Muscle of leg (tissue), 16 donors: ENCODE measurements at places on chromosomes 7 and 10. TPM values are rescaled to one million over a fixed set of nuclear protein-coding genes. Genes with fewer than 3 reads are reported as not detected.

Gene LRMDA
- polyA plus RNA-seq = 4.8 TPM

Gene MYH16
- polyA plus RNA-seq = 0.30 TPM

GRCh38 chr7:140501966-140502365, 22.7 kb upstream of the MKRN1 start:
- peak; percentile 47 for DNase-seq

DNA sequence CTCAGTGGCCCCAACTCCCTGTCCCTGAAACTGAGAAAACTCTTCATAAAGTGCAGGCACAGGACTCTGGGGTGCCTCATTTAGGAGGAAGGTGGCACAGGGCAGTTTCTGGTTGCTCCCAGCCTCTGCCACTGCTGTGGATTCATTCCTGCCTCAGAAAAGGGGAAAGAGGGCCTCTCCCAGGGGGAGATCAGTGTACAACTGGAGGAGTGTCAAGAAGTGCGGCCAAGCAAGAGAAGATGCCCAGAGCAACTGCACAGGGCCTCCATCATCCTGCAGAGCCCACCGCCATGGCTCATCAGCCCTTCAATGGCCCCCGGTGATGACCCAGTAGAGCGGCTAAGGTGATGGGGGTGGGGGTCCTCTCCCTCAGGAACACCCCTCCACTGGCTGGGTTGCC, 150.3 kb downstream of the PLXNA4 start:
- no peak for DNase-seq

DNA sequence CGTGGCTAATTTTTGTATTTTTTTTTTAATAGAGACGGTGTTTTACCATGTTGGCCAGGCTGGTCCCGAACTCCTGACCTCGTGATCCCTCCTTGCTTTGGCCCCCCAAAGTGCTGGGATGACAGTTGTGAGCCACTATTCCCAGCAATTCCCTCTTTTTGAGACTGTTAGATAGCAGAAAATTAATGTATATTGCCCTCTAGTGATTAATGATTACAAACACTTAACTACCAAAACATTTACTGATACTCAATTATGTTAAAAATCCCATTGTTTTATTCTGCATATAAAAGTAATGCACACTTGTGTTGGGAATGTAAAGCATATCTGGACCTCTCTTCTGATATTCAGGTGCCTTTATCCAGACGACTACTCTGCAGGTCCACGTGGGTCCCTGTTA, 41.2 kb upstream of the COBL start:
- DNase-seq = no peak

GRCh38 chr10:34102237-34102673, 712.8 kb downstream of the PARD3 start:
- peak; percentile 98 for DNase-seq

DNA sequence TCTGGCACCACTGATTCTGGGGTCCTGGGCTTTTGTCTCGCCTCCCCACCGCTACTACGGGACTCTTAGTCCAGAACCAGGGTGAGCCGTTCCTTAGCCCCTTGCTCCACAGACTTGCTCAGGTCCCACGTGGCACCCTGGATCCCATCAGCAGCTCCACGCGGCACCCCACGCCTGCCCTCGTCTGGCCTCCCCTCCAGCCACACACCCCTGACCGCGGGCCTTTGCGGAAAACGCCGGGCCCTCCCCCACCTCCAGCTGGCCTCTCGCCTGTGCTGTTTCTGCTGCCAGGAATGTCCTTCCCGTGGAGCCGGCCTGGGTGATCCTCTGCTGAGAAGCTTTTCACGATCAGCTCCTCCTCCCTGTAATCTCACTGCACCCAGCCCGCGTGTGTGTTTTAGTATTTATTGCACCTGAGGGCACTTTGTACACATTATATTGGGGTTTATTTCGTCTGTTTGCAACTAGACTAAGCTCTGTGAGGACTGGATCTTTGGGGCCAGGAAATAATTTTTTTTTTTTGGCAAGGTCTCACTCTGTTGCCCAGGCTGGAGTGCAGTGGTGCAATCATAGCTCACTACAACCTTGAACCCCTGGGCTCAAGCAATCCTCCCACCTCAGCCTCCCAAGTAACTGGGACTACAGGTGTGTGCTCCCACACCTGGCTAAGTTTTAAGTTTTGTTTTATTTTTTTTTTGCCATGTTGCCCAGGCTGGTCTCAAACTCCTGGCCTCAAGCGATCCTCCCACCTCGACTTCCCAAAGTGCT, 10.5 kb upstream of the TTYH3 start:
- peak; percentile 87 for DNase-seq
